Hindlimb muscle (tissue), 1 donor: ENCODE measurements at places on chromosomes 1 and 21. TPM values are rescaled to one million over a fixed set of nuclear protein-coding genes. Genes with fewer than 3 reads are reported as not detected.

- DNase-seq: no peak
These were observed 2.1 kb downstream of the TAF12 start for GRCh38 chr1:28640766-28641165.

GRCh38 chr1:73821520-73821919, 376.5 kb downstream of the LRRIQ3 start:
- DNase-seq: no peak

GRCh38 chr1:60394436-60394835, 320.9 kb upstream of the C1orf87 start:
- no peak for DNase-seq

C4BPA gene
- 0.17 TPM for polyA plus RNA-seq

CACNA1S gene
- 66.3 TPM for polyA plus RNA-seq
